LNCaP clone FGC (cell line): ENCODE measurements at places on chromosomes 3 and 15.

DNA sequence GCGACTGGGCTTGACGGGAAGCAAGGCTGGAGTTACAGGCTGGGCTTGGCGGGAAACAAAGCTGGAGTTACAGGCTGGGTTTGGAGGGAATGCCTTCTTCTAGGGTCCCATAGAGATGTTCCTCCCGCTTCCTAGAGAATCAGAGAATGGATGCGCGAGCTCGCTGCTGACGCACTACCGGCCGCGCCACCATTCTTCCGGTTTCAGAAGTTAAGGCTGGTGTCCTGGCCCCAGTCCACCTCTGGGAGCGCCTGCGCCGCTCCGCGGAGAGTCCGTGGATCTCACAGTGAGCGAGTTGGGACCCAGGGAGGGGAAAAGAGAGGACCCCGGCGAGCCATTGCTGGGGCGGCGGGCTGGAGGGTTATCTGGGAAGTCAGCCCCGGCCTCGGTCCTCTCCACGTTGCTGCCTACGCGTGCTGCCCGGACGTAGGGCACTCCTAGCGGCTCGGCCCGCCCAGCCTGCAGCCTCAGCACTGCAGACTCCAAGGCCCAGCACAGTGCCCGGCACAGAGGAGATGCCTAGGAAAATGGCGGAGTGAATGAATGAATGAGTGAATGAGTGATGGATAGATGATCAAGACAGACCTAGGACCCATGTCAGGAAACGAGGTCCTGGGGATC, at the start of gene ZNF502:
Gene ZNF502, plus strand, starts transcription at position 206 of the 621 bp plus-strand sequence. CDS start 7,602 bp downstream, outside the sequence.
- DNase-seq = peak; percentile 51

DNA sequence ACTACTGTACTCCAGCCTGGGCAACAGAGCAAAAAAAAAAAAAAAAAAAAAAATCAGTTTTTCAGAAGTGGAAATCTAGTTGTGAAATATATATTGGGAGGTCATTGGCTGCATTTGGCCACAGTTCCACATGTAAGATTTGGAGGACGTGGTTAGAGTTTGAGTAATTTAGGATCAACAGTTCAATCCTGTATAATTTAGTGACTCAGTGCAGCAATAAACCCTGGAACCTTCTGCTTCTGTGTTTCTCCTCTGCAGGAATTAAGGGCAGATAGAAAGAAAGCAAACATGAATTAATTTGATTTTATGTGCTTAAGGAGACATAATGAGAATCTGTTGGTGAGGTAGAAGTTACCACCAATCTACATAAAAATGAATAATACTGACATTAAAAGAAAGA, 347.0 kb downstream of the PTPRG start:
- no peak for DNase-seq

GRCh38 chr15:57528940-57529565, 62.7 kb upstream of the MYZAP start:
- DNase-seq = peak; percentile 85

DNA sequence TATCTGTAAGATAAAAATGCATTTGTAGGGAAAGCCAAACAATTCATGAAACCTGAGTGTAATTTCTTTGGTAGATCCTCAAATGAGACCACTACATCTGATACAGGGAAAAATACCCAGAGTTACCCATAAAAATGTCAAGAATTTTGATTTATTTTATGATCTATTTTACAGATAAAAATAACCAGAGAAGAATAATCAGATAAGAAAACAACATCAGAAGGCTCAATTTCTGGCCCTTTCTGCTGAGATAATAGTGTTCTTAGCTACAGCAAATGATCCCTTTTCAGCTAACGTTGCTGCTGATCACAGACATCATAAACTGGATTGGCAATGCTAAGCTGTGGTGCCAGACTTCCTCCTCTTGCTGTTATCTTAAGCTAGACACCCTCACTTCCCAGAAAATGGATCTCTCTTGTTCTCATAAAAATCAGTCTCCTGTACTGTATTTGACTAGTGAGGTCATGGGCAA, 21.3 kb upstream of the TMEM108 start:
- peak; percentile 23 for DNase-seq

- DNase-seq = no peak
These were observed 914 bp downstream of the ZIC4 start for GRCh38 chr3:147405231-147406027.

GRCh38 chr15:81000144-81000623, 539 bp upstream of the TLNRD1 start:
- DNase-seq = no peak

- DNase-seq = no peak
These were observed 987.1 kb upstream of the CADM2 start for GRCh38 chr3:83971666-83972065.

GRCh38 chr15:37550360-37551024, 383.9 kb upstream of the TMCO5A start:
- no peak for DNase-seq

DNA sequence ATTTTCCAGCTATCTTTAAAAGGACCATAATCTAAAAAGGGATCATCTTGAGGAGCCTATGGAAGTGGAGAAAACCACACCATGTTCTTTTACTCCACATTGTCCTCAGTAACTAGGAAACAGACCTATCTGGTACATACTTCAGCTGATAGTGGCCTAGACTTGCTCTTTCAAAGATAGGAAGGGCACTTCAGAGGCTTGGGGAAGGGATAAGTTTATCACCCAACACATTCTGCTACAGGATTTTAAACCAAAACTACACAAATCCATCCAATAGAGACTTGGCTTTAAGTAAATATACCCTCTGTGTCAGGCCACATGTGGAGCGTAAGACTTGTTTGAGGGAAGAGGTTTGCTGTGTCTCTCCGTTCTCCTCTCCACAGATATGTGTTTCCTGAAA, 35.4 kb downstream of the CP start:
- DNase-seq = no peak

DNA sequence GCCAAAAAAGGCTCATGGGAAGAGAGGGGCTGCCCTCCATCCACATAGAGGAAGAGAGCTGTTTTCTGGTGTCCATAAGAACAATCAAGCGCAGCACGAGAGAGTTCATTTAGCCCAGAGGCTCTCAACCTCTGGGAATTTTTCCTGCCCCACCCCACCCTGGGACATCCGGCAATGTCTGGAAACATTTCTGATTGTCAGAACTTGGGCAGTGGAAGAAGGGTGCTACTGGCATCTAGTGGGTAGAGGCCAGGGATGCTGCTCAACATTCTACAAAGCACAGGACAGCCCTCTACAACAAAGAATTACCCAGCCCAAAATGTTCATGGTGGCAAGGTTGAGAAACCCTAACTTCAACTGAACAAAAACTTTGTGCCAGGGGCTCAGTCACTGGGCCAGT, 92.9 kb downstream of the RAB11A start:
- no peak for DNase-seq

DNA sequence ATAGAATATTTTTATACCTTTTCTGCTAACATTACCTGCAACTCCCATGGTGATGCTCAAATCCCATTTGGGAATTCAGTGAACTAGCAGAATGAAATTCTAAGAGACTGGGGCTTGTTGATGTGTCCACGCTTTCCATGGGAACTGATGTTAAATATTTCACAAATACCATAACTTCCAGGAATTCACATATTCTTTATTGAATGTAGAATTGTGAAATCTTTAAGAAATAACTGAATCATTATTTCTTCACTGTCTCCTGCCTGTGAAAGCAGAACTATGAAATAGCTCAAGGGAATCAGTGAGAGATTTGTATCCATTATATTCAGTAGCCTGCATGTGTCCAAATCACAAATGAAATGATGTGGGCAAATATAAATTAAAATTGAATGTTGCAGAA, 130.8 kb downstream of the SERPINI1 start:
- no peak for DNase-seq

DNA sequence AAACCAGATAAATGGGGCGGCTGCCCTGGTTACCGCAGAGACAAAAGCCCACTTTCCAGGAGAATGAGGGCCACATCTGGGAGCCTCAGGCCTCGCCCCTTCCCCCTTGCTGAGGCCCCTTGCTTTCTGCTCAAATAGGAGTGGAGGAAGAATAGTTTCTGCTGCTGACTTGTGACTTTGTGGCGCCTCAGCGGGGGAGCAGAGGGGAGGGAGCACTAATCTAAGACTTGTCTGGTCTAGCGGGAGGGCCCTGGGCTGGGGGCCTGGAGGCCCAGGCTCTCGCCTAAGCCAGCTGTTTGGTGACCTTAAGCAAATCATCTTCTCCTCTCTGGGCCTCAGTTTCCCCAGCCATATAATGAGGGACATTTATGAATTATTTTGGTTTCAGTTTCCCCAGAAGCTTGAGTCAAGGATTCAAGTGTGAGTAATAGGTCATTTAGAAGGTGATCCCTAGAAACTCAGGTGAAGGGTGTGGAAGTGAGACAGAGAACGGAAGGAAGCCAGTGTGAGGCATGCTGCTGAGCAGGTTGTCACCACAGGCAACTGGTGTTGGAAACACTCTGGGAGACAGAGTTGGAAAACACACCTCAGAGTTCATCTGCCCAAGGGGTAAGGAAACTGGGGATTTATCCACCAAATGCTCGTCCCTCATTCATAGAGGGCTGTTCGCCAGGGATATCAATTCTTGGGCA, 25.9 kb upstream of the SMAD3 start:
- no peak for DNase-seq

DNA sequence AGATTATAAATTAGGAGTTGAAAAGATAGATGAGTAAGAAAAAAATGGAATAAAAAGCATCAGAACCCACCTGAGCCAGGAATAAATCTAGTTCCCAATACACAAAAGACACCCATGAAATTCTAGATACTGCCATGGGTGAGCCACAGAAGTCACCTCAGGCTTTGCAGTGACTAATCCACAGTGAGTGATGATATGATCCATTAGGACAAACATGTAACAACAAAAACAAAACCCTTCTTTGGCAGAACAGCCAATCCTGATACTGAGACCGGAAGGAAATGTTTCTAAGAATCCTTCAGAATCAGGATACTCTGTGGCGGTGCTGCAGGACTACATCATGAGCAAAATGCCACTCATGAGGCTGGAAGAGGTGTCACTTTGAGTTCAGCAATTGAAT, 15.0 kb upstream of the MINDY4B start:
- no peak for DNase-seq

GRCh38 chr15:38130740-38131498, 121.7 kb upstream of the SPRED1 start:
- DNase-seq = no peak

DNA sequence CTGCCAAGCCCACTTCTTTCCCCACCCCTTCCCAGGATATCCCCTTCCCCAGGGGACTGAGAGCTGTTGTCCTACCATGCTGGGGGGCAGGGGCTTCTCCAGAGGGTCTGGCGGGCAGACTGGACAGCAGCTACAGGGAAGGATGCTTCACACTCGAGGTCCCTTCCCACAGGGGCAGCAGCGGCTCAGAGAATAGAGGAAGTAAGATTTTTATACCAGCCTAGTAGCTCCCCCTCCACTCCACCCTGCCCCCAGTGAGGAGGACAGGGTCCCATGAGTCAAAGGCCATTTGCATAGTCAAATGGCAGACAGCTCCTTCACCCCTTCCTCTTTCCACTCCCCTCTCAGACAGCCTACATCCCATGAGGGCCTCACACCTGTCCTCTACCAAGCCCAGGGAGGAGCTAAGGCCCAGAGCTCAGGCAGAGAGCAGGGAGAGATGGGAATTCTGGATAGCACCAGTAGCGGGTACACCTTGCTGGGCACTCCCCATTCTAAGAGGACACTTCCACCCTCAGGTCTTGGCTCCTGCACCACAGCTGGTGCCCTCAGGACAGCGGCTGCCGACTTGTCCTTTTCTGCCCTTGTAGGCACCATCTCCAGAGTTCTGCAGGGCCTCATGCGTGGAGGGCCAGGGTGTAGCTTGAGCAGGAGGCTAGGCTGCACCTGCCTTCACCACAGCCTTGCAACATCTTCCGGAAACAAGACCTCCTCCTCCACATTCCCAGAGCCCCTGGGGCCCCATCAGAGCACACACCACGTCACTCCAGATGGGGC, at the start of gene TLR9:
Gene TLR9, minus strand, starts transcription at position 194 of the 777 bp plus-strand sequence. Its CDS starts 116 bp downstream, at position 78.
- no peak for DNase-seq

DNA sequence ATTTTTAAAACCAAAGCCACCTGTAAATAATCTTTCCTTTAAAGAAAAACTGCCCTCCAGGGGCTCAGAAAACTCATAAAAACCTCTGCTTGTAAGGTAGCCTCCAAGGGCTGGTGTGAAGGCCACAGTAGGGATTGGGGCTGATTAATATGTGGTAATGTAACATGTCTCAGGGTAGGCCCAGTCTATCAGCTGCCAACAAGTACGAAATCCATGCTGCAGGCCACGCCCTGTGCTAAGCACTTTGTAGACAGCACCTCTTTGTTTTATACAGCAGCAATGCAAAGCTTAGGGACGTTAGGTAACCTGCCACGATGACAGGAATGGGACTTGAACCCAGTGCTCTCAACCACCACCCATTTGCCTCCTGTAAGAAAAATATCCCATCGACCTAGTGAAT, 65.6 kb upstream of the PRICKLE2 start:
- DNase-seq = no peak

DNA sequence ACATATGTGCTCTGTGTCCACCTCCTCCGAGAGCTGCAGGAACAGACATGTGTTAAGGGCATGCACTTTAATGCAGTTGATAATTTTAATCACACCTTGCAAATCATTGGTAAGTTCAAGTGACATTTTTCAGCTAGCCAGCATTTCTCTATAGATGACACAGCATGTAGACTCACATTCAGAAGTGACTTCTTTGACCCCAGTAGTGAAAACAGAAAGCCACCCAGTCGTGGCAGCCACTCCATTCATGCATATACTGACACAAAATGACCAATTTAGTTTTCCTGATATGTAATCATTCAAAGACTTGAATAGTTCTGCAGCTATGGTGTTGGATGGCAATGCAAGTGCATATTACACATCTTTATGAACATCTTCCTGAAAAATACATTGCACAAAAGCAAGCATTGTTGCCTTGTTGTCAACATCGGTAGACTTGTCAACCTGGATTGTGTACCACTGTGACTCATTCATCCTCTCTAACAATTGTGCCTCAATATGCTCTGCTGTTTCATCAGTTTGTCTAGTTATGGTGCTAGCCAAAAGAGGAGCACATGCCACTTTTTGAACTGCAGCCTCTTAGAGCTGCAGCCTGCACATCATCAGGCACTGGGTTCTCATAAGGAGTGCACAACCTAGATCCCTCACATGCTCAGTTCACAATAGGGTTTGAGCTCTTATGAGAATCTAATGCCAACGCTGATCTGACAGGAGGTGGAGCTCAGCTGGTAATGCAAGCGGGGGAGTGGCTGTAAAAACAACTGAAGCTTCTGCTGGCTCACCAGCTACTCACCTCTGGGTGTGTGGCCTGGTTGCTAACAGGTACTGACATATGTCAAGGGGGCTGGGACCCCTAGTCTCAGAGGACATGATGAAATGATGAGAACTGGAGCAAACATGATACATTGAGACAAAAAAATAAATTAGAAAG, 622.0 kb downstream of the PYDC2 start:
- DNase-seq = no peak

GRCh38 chr3:123791898-123792297, 92.2 kb downstream of the MYLK start:
- DNase-seq = no peak

- no peak for DNase-seq
These were observed 944.3 kb downstream of the NTRK3 start for GRCh38 chr15:87312221-87312620.

- DNase-seq = no peak
These were observed 127.0 kb downstream of the THSD4 start for GRCh38 chr15:71242292-71242691.

DNA sequence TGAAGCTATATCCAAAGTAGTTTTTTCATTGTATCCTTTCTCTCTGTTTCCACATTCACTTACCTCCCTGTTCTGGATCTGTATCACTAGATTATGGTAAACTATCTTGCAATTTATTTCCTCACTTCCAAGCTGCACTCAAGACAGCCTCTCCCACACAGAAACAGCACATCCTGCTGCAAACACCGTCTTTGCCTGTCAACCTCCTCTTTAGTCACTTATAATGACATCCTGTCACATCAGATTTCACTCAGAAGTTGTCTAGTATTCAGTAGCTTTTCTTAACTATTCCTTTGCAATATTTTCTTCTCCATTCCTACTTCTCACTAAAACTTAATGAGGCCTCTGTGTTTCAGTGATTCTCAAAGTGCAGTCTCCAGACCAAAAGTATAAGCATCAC, 490.8 kb downstream of the IGSF11 start:
- DNase-seq = no peak
